ENCODE measurements at places on chromosomes 4 and X.

DNA sequence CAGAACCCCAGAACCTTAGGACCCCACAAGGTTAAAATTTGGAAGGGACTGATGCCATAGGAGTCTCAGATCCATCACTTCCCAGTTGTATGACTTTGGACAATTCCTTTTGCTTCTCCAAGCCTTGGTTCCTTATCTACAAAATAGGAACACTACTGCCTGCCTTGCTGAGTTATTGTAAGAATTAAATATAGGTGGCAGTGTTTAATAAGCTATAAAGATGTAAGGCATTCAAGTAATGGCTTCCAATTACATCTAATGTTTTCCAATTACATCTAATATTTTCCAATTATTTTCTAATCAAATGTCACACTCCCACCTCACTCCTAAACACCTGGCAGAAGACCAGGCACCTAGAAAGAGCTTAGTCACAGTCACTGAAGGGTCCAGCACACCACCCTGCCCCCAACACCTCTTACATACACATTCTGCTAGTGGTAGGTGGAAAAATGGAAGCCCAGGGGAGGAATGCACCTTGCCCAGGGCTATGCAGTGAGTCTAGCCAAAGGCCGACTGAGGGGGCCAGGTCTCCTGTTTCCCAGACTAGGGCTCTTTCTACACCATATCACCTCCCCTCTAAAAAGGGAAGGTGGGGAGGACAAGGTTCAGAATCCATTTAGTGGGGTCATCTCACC lies 24.5 kb upstream of the KDM5C start:
- DNase-seq = no peak

DNA sequence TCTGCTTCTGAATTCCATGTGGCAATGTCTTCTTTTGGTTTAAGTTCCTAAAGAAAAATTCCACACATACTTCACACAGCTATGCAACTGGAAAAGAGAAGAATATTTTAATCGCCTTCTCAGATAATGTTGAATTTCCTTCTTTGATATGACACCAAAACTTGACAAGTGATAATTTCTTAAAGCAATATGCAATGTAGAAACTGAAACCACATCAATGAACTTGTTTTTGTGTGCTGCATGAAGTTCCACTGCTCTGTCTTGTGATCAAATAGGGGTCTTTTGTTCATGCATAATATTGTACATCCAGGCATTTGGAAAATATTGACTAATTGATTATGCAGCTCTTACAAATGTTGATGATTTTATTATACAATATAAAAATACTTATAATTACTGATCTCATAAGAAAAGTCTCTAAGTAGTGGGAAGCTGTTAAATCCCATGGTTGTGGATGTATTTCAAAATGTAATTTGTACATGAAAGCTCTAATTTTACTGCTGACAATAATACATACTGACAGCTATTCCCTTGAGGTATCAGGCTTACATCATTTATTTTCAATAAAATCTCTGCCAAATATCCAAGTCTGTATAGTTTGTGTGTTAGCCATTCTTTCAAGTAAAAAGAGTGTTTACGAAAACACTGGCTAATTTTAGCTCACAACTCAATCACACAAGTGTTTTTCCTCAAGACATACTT lies 56.5 kb downstream of the AGA start:
- no peak for DNase-seq

DNA sequence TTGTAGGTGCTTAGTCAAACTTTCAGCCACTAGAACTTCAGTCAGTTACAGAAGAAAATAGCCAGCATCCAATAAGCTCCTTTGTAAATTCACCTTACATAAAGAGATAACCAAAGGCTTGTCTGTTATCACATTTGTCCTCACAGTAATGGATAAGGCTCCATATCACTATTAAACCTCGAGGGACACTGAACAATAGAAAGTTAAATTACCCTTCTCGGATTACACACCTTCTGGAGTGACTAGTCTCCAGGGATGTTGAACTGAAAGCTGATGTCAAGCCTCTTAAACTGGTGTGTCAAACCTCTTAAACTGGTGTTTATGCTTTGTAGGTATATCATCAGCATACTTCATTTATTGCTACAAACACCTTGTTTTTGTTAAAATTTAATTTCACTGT lies 639.0 kb downstream of the CENPC start:
- no peak for DNase-seq

GRCh38 chr4:184889666-184890335 lies 64.0 kb upstream of the ACSL1 start:
- no peak for DNase-seq

GRCh38 chr4:24322995-24323394 lies 261.4 kb downstream of the DHX15 start:
- DNase-seq = no peak

DNA sequence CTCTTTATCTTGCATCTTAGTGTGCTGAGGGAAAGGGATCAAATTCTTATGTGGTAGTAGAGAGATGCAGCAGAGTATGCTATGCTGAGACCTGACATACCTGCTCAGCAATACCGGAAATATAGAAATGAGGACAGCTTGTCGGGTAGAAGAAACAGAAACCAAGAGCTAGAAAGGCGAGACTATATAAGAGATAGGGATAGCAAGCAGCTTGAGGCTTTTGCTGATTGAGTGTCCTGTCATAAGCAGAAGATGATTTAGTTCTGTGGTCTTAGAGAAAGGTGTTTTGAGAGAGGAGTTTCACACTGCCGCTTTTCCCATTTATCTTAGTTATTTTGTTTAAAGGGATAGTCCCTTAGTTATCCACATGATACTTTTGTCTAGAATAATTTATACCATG lies 31.7 kb downstream of the USP9X start:
- no peak for DNase-seq

DNA sequence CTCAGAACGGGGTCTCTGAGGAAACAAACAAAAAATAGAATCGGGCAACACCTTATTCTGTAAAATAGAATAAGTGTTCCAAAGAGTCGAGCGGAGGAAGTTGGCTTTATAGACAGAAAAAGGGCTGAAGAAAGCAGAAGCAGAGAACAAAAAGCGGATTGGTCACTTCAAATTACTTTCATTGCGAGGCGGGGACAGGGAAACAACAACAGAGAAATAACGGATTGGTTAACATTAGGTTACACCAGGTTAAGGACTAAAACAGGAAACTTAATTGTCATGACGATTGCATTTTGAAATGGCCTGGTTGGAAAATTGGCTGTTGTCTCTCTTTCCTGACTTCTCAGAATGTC lies 433 bp upstream of the COQ2 start:
- no peak for DNase-seq

GRCh38 chrX:21699136-21699535 lies 41.0 kb upstream of the KLHL34 start:
- DNase-seq = no peak

DNA sequence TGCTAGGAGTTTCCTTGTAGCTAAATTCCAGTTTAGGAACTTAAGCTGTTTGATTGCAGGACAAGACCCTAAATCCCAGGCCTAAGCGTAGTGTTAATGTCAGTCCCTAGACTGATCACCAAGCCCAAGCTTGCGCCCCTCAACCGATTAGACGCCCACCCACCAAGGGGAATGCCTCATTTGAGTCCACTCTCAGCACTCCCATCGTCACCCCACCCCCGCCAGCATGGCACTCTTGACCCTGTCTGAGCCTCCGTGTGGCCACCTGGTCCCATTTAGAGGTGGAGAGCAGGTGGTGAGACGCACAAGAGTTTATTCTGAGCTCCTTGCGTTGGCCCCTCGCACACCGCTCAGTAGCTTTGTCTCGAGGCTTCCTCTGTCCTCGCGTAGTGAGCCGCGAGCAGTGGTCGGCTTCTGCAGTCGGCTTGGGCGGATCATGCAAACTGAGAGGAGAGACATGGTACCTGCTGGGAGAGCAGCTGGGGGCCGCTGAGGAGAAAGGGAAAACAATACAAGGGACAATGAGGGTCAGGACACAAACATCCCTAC lies 48.5 kb upstream of the ZNF157 start:
- no peak for DNase-seq

DNA sequence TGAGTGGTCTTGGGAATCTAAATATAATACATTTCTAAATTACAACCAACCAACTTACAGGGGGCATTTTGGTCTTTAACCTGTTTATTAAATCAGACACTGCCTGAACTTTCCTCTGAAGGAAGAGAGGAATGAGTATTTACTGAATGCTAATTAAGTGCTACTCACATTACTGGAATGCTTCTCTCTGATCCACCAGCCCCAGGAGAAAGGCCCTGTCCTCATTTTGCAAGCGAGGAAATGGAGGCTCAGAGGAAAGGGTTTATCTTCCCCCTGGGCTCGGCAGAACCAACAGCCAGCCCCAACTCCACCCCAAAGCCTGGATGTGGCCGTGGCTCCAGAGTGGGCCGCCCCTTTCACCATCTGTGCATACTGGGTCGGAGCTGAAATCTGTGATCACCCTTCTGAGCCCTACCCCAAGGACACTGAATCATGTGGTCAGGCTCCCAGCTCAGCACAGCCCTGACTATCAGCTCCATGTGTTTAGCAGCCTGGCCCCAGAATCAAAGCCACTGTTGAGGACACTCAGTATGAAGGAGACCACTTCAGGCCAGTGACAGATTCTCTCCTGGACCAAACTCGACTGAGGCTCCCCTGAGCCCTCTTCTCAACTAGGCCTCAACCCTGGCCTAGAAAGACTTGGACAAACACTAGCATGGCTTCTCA lies 56.7 kb upstream of the ENPP6 start:
- no peak for DNase-seq

- DNase-seq = no peak
Observed at GRCh38 chrX:87621697-87622096, 104.1 kb downstream of the KLHL4 start.

DNA sequence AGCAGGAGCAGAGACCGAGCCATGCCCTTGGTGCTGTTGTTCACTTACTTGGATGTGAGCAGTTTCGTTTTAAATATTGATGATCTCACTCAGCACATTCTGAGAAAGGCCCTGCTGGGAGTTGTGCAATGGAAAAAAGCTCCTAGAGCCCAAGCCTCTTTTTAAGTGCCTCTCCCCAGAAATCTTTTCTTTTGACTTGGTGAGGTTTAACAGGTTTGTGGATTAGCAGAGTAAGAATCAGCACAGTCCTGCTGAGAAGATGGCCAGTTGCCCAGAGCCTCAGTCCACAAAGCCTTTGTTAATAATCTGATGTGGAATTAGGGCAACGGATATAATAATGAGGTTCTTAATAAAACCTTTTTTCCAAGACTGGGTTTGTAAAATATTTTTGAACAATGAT lies 157.5 kb upstream of the ATP6AP2 start:
- DNase-seq = no peak

DNA sequence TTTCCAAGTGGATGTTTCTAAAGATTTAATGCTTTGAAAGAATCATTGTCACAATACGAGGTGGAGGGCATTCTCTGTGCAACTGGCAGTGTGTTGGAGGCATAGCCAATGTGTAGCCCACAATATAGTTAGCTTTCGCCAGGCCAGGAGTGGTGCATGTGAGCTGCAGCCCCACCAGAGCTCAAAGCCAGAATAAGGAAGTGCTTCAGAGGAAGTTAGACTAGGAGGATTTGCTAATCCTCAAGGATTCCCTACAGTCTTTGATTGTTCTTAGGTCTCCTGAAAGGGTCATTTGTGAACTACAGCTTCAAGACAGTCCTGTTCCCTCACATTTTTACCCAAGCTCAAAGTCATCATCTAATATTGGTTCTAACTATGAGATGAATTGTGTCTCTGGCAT lies 16.4 kb downstream of the TRPC5OS start:
- no peak for DNase-seq

DNA sequence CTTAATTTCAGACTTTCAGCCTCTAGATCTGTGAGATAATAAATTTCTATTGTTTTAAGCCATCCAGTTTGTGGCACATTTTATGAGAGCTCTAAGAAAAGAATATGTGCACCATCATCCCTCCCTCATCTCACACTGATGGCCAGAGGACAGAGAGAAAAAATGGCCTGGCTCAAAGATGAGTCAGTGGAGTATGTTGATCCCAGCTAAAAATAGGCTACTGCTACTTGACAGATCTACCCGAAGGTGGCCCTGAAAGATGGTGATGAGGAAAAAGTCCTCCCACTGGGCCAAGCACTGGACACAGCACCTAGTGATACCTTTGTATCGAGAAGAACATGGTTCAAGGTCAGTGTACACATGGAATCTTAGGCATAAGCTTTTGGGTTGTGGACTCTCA lies 38.2 kb upstream of the DCTD start:
- DNase-seq = no peak

- DNase-seq = no peak
Observed at GRCh38 chr4:110735686-110736085, 112.8 kb upstream of the PITX2 start.

DNA sequence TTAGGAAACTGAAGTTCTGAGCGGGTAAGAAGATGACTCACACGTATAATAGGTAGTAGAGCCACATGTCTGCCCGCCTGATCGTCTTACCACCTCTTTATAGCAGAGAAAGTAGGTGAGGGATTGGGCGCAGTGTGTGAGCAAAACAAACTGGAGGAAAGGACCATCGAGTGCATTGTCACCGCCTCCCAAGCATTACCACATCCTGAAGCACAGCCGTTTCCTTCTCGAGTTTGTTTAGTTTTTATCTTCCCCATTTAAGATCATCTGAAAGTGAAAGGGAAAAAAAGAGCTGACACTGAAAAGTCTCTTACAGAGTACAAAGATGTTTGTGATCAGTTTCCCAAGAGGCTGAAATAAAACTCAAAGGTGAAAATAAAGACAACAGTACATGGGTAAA lies 14.8 kb downstream of the PDK3 start:
- DNase-seq = peak; percentile 27

- no peak for DNase-seq
Observed at GRCh38 chr4:153113838-153114105, 90.5 kb upstream of the TRIM2 start.

DNA sequence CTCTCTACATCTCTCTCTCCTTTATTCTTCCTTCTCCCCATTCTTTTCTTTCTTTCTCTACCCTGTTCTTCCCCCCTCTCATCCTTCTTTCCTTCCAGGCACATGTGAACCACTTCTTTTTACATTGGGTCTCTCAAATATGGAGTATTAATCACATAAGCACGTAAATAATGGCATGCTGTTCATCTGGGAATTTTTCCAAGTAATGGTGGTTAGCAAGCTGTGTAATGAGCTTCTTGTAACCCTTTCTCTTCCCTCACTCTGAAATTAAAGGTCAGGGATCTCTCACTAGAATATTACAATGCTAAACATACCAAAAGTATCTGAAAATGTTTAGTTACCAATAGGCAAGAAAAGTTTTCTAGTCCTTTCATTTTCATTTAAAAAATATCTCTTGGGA lies 239.9 kb upstream of the TEX13A start:
- no peak for DNase-seq

DNA sequence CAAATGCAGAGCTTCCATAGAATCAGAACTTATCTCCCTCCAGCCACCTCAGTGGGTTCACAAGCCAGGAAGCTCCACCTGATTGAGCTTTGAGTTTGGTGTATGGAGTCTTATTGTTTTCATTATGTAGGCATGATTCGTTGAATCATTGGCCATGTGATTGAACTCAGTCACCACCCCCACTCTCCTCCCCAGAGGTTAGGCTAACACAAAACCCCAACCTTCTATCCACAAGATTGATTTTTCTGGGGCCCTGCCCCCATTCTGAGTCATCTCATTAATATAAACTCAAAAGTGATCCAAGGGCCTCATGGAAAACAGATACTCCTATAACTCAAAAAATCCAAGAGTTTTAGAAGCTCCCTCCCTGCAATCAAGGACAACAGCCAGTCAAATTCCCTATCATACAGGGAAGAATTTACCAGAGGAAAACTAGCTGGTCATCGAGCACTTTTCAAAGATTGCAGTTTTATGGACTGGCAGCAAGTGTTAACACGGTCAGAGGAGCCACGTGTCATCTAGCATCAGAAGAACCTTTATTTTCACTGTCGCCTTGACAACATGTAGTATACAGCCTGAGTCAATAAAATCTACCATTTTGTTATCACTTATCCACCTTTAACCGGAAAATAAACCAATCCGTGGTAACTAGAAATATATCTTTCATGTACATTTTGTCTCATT lies 35.9 kb upstream of the GUCY1B1 start:
- no peak for DNase-seq
